ENCODE measurements at places on chromosomes 3 and 15. TPM values are rescaled to one million over a fixed set of nuclear protein-coding genes. Genes with fewer than 3 reads are reported as not detected.

The EPHA3 gene
- total RNA-seq = not detected

The ATP13A4 gene
- total RNA-seq = 0.49 TPM

The STRIT1 gene
- not detected for total RNA-seq

The SPINK8 gene
- not detected for total RNA-seq

The CIB2 gene
- total RNA-seq = 16.4 TPM

GRCh38 chr3:161744366-161744765 is 247.8 kb downstream of the OTOL1 start:
- H3K4me1 ChIP-seq = no peaks in the 10 kb centered on the region
- no peak overlapping the region for H3K4me3 ChIP-seq
- H3K27ac ChIP-seq = no peak overlapping the region
- no peaks in the 10 kb centered on the region for H3K27me3 ChIP-seq
- no peak for DNase-seq
- no peaks in the 10 kb centered on the region for H3K36me3 ChIP-seq

- no peak overlapping the region for H3K4me3 ChIP-seq
- no peaks in the 10 kb centered on the region for H3K36me3 ChIP-seq
- H3K27me3 ChIP-seq = peaks cover 4% of the 10 kb centered on the region
- DNase-seq = no peak
- H3K27ac ChIP-seq = no peak overlapping the region
These were observed 15.3 kb downstream of the RLBP1 start for GRCh38 chr15:89205991-89206585.

- DNase-seq = no peak
- H3K36me3 ChIP-seq = peaks cover 33% of the 10 kb centered on the region
- H3K4me3 ChIP-seq = no peak overlapping the region
- peaks cover 14% of the 10 kb centered on the region for H3K4me1 ChIP-seq
- H3K27me3 ChIP-seq = no peaks in the 10 kb centered on the region
These were observed 1101.4 kb downstream of the ROBO1 start for GRCh38 chr3:78666470-78666800.

GRCh38 chr3:52090131-52090932 is 34.0 kb upstream of the DUSP7 start:
- no peak overlapping the region for H3K4me3 ChIP-seq
- DNase-seq = no peak
- H3K36me3 ChIP-seq = no peaks in the 10 kb centered on the region
- H3K27ac ChIP-seq = no peak overlapping the region
- peaks cover 17% of the 10 kb centered on the region for H3K4me1 ChIP-seq
- peaks cover 11% of the 10 kb centered on the region for H3K27me3 ChIP-seq

- DNase-seq = no peak
- H3K4me1 ChIP-seq = no peaks in the 10 kb centered on the region
- H3K4me3 ChIP-seq = no peak overlapping the region
- H3K36me3 ChIP-seq = peaks cover 5% of the 10 kb centered on the region
- no peaks in the 10 kb centered on the region for H3K27me3 ChIP-seq
- no peak overlapping the region for H3K27ac ChIP-seq
These were observed 125.5 kb upstream of the FRMD4B start for GRCh38 chr3:69511361-69511760.

- H3K4me3 ChIP-seq = no peak overlapping the region
- peaks cover 2% of the 10 kb centered on the region for H3K36me3 ChIP-seq
- H3K27me3 ChIP-seq = peaks cover 11% of the 10 kb centered on the region
- peak overlapping the region; percentile 72 for H3K27ac ChIP-seq
These were observed 112.5 kb downstream of the IGF2BP2 start for GRCh38 chr3:185712337-185712736.

DNA sequence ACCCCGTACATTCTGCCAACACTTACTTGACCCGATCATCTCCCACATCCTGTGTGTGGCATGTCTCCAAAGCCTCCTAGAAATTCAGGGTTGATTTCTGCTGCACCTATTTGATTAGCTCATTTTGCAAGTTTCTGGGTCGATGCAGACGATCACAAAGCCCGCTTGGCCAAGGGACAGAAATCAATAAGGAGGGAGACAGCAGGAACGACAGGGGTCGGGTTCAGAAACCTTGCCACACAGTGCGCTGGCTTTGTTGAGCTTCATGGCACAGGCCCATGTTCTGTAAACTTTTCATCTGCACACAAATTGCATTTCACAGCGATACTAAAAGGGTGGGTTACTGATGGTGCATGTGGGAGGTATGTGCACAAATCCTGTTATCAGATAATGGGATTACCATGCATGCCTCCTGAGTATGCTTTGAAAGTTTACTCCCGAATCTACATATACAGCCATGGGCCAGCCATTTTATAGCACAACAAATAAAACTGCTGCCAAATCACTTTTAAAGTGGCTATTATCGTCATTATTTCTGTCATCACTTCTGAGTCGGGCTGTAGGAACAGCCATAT is 95.9 kb upstream of the ATP11B start:
- no peaks in the 10 kb centered on the region for H3K4me1 ChIP-seq
- no peak overlapping the region for H3K4me3 ChIP-seq
- no peak for DNase-seq
- H3K27ac ChIP-seq = no peak overlapping the region

- H3K4me1 ChIP-seq = peaks cover 3% of the 10 kb centered on the region
- DNase-seq = no peak
- H3K27me3 ChIP-seq = no peaks in the 10 kb centered on the region
- H3K4me3 ChIP-seq = no peak overlapping the region
These were observed 307.8 kb downstream of the GABRG3 start for GRCh38 chr15:27278761-27279160.

- H3K36me3 ChIP-seq = peaks cover 7% of the 10 kb centered on the region
- H3K4me3 ChIP-seq = no peak within 1 kb of the TSS
- DNase-seq = peak; percentile 58
- peaks cover 7% of the 10 kb centered on the region for H3K27me3 ChIP-seq
These were observed at the start of gene SPATA12 for GRCh38 chr3:57060089-57060821. Gene SPATA12 (plus strand): TSS chr3:57060664. CDS start chr3:57073695, 13,031 bp downstream.

DNA sequence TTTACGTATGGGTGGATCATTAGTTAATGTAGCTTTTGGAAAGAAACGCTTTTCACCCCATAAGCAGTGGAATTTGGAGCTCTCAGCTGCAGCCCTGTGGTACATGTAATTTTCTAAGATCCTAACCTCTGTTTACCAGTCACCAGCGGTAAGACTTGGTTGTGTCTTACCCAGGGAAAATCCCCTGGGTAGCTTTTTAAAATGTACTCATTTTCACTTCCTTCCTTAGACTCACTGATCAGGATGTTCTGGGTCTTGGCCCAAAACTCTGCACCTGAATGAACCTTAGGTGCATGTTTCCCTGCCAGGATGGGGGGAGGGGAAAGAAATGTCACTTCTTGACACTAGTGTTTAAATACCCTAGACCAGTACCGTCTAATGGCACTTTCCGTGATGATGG is 605.2 kb downstream of the MAGI1 start:
- H3K36me3 ChIP-seq = peaks cover 12% of the 10 kb centered on the region
- no peak for DNase-seq
- H3K4me1 ChIP-seq = no peaks in the 10 kb centered on the region
- H3K27me3 ChIP-seq = peaks cover 2% of the 10 kb centered on the region
- H3K27ac ChIP-seq = no peak overlapping the region

GRCh38 chr3:55718521-55718921 is 231.4 kb upstream of the WNT5A start:
- H3K4me1 ChIP-seq = peaks cover 4% of the 10 kb centered on the region
- H3K27ac ChIP-seq = no peak overlapping the region
- H3K27me3 ChIP-seq = peaks cover 4% of the 10 kb centered on the region
- DNase-seq = no peak

- peaks cover 3% of the 10 kb centered on the region for H3K36me3 ChIP-seq
- no peaks in the 10 kb centered on the region for H3K27me3 ChIP-seq
- DNase-seq = no peak
- H3K4me1 ChIP-seq = peaks cover 4% of the 10 kb centered on the region
- H3K27ac ChIP-seq = no peak overlapping the region
- no peak overlapping the region for H3K4me3 ChIP-seq
These were observed 459.4 kb upstream of the TGFBR2 start for GRCh38 chr3:30146978-30147377.

DNA sequence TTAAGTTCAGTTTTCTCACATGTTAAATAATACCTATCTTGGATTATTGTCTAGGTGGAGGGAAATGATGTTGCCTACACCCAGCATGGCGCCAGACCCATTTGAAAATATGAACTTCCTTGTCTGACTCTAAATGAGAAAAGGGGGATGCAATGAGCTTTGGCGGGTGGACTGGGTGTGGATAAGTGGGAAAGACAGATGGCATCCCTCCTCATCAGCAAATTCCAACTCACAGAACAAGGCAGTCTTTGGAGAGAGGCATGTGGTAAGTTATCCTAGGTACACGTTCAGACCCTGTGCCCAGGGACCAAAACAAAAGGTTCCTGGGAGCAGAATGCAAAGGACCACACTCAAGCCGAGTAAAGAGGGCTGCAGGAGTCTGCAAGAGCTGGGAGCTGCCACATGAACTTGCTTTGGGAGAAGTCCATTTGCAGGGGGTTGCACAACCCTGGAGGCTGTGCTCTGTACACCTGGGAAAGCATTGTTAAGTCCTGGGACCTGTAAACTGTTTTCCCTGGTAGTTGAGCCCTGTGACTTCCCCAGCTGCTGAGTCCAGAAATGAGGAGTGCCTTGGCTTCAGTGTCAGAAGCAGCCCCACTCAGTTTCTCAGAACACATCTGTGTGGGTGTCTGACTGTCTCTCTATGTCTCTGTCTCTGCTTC is 102.3 kb upstream of the TPM1 start:
- no peak for DNase-seq
- no peaks in the 10 kb centered on the region for H3K36me3 ChIP-seq
- peaks cover 2% of the 10 kb centered on the region for H3K27me3 ChIP-seq
- peaks cover 2% of the 10 kb centered on the region for H3K4me1 ChIP-seq
- no peak overlapping the region for H3K4me3 ChIP-seq
- H3K27ac ChIP-seq = no peak overlapping the region

- H3K27me3 ChIP-seq = peaks cover 23% of the 10 kb centered on the region
- peaks cover 58% of the 10 kb centered on the region for H3K4me1 ChIP-seq
- peaks cover 20% of the 10 kb centered on the region for H3K36me3 ChIP-seq
- DNase-seq = no peak
- H3K27ac ChIP-seq = peak overlapping the region; percentile 44
These were observed 3.4 kb downstream of the SNX33 start for GRCh38 chr15:75650908-75651809.

DNA sequence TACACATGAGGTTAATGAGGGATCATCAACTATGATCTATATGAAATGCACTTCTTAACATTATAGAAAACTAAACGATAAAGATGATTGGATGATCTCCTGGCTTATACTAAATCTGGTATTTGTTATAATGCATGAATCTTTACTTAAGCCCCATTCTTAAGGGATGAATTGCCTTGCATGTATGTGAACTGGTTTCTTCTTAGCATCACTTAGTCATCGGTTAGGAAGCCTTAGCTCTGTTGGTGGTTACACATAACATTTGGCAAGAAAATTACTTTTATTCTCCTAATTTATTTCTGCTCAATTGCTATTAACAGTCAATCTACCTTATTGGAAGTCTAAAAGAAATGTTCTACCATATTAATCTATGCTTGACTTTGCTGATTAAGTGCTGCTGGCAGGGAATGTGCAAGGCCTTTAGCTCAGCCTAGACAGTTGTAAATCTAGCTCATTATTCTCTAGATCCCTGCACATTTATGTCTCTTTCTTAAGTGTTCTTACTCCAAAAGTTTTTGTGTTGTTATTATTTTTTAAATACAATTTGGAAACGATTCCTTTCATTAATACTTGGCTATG is 356.0 kb downstream of the ZPLD1 start:
- H3K27ac ChIP-seq = no peak overlapping the region
- no peak overlapping the region for H3K4me3 ChIP-seq
- no peaks in the 10 kb centered on the region for H3K36me3 ChIP-seq

- no peaks in the 10 kb centered on the region for H3K36me3 ChIP-seq
- peaks cover 13% of the 10 kb centered on the region for H3K27me3 ChIP-seq
- H3K27ac ChIP-seq = no peak overlapping the region
- DNase-seq = no peak
- H3K4me1 ChIP-seq = peaks cover 2% of the 10 kb centered on the region
These were observed 672 bp upstream of the KY start for GRCh38 chr3:134651347-134652041.

GRCh38 chr3:188077160-188077799 is 76.7 kb upstream of the LPP start:
- no peak overlapping the region for H3K27ac ChIP-seq
- H3K4me1 ChIP-seq = no peaks in the 10 kb centered on the region
- DNase-seq = no peak
- H3K4me3 ChIP-seq = no peak overlapping the region

DNA sequence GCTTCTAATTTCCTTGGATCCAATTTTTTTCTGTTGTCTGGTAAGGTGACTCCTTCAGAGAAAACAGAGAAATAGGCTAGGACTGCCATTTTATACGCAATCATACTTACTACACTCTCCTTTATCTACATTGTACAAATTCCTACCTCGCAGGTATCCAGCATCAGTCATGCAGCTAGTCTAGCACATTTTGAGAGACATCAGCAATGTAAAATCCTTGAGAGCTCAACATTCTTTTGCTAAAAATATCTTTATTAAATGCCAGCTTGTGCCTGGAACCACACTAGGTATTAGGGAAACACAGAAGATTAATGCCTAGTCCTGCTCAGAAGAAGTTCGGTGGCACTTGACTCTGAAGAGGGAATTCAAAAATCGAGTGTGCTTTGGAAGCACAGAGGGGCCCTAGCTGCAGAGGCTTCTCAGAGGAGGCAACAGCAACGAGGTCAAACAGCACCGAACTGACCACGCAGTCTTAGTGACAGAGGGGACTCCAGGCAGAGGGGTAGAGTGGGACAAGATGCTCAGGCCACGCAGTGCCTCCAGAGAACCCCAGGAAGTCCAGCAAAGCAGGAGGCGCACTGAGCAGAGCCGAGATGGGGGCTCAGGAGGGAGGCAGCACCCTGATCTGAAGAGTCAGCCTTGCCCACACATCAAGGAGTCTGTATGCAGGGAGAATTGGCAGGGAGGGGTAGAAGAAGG is 3.5 kb downstream of the FAM174B start:
- peaks cover 3% of the 10 kb centered on the region for H3K27me3 ChIP-seq
- DNase-seq = no peak
- peak overlapping the region; percentile 34 for H3K27ac ChIP-seq
- H3K4me3 ChIP-seq = peak overlapping the region; percentile 92
- peaks cover 25% of the 10 kb centered on the region for H3K36me3 ChIP-seq

DNA sequence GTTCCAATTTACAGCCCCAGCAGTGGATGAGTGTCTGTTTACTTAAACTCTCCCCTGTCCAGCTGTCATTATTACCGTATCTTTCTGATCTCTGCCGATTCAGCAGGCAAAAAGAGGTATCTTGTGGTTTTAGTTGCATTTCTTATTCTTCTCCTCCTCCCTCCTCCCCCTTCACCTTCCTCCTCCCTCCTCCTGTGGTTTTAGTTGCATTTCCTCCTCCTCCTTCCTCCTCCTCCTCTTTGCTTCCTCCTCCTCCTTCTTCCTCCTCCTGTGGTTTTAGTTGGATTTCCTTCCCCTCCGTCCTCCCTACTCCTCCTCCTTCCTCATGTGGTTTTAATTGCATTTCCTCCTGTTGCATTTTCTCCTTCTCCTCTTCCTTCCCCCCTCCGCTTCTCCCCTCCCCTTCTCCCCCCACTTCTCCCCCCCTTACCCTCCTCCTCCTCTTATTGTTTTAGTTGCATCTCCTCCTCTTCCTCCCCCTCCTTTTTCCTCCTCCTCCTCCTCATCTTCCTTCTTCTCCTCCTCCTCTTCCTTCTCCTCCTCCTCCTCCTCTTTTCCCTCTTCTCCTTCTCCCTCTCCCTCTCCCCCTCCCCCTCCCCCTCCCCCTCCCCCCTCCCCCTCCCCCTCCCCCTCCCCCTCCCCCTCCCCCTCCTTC is 25.3 kb upstream of the VPS33B start:
- no peak overlapping the region for H3K4me3 ChIP-seq
- DNase-seq = no peak
- no peaks in the 10 kb centered on the region for H3K27me3 ChIP-seq
- peaks cover 7% of the 10 kb centered on the region for H3K4me1 ChIP-seq

GRCh38 chr3:48429317-48429959 is 448 bp downstream of the PLXNB1 start:
- H3K4me1 ChIP-seq = peaks cover 34% of the 10 kb centered on the region
- peak overlapping the region; percentile 89 for H3K4me3 ChIP-seq
- peaks cover 15% of the 10 kb centered on the region for H3K36me3 ChIP-seq

All from endothelial cell (in vitro differentiated cells).